ENCODE measurements at places on chromosomes 4 and X.
A peak's percentile ranks its signal among the peaks of the same experiment; 100 is the strongest.

DNA sequence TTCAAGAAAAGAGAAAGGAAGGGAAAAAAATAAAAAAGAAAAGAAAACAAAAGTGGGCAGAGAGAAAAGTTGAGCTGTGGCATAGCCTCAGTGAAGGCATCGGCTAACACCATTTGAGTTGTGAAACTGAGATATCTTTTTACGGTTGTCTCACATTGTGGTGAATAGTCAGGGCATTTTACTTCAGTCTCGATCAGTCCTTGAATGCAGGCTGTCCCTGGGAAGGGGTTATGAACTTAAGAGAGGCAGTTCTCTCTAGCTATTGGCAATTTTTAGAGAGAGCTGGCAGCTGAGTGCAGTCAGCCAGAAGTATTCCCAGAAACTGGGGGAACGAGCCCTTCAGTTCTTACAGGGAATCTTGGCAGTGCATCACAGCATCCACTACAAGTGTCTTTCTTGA is 93.5 kb upstream of the SLC6A14 start:
- H3K4me1 ChIP-seq: no peaks in the 10 kb centered on the region
- no peak overlapping the region for H3K27ac ChIP-seq
- no peaks in the 10 kb centered on the region for H3K36me3 ChIP-seq
- H3K4me3 ChIP-seq: no peak overlapping the region
- DNase-seq: no peak
- no peaks in the 10 kb centered on the region for H3K27me3 ChIP-seq

- H3K4me3 ChIP-seq: no peak overlapping the region
- H3K27me3 ChIP-seq: no peaks in the 10 kb centered on the region
- H3K27ac ChIP-seq: no peak overlapping the region
Measured at GRCh38 chr4:19248023-19248422, 1003.7 kb upstream of the SLIT2 start.

DNA sequence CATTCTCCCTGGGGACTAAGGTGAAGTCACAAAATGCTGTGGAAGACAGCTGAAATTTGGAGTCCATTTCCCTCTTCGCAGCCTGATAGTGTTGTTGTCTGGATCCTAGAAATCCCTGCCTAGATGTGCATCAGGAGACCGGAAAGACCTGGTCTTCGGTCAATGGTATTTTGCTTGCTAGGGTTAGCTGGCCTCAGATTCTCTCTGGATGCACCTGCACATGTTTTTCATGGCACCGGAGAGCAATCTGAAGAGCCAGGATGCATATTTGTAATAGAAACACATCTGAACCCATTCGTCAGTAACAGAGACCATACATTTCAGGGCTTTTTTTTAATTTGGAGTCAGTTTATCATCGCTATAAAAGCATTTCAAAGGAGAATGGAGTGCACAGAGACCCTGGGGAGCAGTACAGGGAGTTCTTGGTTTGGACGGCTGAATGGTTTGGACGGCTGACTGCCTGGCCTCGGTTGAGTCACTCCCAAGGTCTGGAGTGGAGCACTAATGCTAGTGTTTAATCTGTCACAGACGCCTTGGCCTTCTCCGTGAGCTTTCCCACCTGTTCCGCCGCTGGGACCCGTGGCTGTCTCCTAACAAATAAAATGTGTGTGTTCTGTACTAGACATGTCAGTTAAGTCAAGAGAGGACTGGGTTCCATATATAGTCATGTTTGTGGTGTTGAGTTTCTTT is 7.5 kb upstream of the PDLIM3 start:
- H3K27ac ChIP-seq: peak overlapping the region; percentile 49
- no peak overlapping the region for H3K4me3 ChIP-seq
- DNase-seq: no peak
- H3K4me1 ChIP-seq: peaks cover 14% of the 10 kb centered on the region

DNA sequence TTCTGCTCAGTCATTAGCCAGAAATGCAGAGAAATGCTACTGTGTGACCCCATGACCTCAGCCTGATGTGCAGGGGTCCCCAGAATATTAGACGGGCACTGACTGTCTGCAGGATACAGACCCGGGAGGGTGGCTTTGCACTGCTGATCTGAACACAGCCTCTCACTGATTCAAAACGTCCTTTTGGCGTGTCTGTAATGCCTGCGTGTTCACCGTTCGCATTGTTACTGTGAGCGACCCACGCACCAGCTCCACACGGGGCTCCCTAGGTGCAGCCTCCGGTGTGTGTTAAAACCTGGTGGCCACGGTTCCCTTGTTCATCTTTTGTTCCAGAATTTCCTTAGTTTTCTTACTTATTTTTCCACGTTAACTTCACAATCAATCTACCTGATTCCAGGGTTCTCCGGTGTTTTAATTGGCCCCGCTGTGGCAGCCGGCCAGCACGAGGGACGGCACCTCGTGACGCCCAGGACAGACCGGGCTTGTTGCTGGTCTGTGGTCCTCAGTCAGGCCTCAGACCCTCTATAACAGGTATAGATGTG is 32.0 kb upstream of the SPON2 start:
- peak; percentile 7 for DNase-seq
- peaks cover 23% of the 10 kb centered on the region for H3K4me1 ChIP-seq
- no peak overlapping the region for H3K4me3 ChIP-seq
- no peaks in the 10 kb centered on the region for H3K36me3 ChIP-seq
- no peak overlapping the region for H3K27ac ChIP-seq

Data from gastrocnemius medialis (tissue), 4 donors.